ENCODE measurements at places on chromosomes 11 and 22. TPM values are rescaled to one million over a fixed set of nuclear protein-coding genes. Genes with fewer than 3 reads are reported as not detected.

Gene POTEH
- not detected for total RNA-seq

Gene SPI1
- total RNA-seq = 39.8 TPM

DNA sequence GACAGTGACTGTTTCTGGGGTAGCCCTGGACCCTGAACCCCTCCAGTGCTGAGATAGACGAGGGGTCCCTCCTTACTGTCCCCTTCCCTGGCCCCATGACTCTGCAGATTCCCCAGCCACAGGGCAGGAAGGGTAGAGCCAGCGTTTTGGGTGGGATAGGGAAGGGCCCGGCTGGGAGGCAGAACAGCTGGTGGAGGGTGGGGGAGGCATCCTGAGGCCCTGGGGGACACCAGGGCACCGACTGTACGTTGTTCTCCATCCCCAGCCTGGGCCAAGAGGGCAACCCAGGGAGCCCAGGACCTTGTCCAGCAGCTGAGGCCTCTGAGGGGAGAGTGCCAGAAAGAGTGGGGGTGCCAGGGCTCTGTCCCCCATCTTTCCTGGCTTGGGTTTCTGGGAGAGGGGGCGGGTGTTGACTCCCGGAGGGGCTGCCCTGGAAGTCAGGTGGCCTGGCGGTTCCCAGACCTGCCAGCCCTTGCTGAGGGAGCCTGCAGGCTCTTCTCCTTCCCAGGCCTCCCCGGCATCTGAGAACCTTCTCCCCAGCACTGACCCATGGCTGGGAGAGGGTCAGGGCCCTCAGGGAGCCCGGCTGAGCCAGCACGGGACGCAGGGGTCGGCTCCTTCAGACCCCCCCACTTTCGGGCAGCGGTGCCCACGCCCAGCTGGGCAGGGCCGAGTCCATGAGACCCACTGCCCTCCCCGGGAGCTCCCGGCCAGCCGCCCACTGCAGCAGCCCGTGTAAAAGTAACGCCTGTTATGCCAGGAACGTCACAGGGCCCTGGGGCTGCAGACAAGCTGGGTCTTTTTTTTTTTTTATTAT, 30.3 kb downstream of the IGF2 start:
- peak; percentile 63 for DNase-seq

Gene SLC22A8
- 0.41 TPM for total RNA-seq

- no peak for DNase-seq
Measured at GRCh38 chr11:36431429-36432092, 78.5 kb downstream of the TRAF6 start.
